H54 (cell line): ENCODE measurements at places on chromosomes 12 and 14.

- DNase-seq = no peak
Measured at GRCh38 chr14:103539056-103539825, 10.2 kb downstream of the TRMT61A start.

- no peak for DNase-seq
Measured at GRCh38 chr12:110311903-110312302, 30.9 kb downstream of the ATP2A2 start.

DNA sequence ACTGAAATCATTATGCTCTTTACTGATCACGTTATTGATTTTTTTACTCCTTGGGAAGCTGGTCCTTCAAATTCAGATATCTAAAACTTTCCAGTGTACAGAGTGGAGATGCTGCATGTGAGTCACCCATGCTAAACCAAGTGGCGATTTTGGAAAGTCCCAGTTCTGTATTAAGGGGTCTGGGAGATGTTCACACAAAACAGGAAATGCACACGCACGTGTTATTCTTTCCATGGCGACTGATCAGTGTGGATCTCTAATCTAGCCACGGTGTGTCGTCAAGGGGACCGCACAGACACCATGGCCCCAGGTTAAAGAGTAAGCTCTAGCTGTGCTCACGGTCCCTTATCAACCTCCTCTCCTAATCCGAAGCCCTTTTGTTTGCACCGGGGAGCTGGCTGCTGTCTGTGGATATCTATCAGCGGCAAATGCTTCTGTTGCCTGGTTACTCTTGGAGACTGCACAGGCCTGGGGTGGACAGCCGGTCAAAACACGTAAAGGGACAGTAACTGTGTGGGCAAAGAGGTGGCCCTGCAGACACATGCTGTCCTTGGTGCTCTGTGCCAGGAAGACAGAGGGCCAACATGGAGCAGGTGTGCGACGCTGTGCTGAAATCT lies 96.6 kb downstream of the RIMBP2 start:
- no peak for DNase-seq

GRCh38 chr14:56172571-56172971 lies 54.4 kb downstream of the PELI2 start:
- no peak for DNase-seq

GRCh38 chr12:77965790-77966189 lies 135.1 kb downstream of the NAV3 start:
- no peak for DNase-seq

- DNase-seq = no peak
Measured at GRCh38 chr14:89042021-89042420, 217.6 kb downstream of the TTC8 start.

DNA sequence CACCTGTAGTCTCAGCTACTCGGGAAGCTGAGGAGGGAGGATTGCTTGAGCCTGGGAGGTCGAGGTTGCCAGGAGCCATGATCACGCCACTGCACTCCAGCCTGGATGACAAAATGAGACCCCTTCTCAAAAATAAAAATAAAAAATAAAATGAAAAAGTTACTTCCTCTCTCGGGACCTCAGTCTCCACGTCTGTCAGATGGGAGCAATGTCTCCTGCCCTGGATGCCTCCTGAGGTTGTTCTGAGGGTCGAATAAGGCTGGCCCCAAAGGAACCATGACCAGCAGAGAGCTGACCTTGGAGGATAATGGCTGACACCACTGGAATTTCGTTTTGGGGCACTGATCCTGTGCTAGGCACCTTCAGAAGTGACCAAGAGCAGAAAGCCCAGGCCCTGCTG lies 13.6 kb upstream of the RCOR1 start:
- DNase-seq = no peak

DNA sequence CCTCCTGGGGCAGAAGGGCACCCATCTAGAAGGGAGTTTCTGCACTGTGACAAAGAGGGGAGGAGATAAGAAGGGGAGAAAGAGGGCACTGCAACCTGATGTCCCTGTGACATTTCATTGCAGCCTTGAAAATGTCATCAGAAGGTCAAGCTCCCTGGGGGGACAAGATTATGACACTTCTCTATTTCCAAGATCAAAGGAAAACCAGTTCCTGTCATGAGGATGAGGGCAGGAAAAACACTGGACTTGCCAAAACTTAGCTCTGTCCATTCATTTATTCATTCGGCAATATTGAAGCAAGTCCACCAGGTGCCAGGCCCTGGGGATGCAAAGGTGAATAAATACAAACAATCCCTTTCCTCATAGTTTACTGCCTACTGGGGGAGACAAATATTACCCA lies 138.4 kb upstream of the CDKN3 start:
- no peak for DNase-seq

DNA sequence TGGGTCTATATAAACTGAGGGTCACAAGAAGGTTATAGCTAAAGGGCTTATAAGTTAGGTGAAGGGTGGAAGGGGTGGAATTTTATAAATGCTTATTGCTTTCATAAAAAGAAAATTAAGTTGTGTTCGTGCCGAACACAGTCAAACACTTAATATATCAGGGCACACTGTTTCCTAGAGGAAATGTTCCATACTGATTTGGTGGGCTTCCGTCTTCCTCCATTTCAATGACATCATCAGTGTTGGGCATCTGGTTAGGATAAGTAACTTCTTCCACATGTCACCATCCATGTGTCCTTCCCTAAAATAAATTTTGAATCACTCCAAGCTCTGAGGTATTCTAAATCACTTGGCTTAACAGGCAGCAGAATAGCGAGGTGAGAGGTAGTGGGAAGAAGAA lies 466.4 kb downstream of the MED13L start:
- no peak for DNase-seq

DNA sequence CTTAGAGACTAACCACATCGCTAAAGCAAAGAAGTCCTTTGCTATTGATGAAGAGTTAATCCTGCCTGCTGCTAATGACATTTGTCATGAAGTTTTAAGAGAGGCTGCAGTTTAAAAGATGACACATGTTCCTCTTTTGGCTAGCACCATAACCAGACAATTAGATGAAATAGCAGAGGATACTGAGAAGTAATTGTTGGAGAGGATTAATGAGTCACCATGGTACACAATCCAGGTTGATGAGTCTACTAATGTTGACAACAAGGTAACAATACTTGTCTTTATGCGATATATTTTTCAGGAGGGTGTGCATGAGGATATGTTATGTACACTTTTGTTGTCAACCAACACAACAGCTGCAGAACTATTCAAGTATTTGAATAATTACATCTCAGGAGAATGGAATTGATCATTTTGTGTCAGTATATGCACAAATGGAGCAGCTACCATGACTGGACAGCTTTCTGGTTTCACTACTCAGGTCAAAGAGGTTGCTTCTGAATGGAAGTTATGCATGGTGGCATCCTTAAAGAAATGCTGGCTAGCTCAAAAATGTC lies 56.7 kb downstream of the LRRIQ1 start:
- no peak for DNase-seq

DNA sequence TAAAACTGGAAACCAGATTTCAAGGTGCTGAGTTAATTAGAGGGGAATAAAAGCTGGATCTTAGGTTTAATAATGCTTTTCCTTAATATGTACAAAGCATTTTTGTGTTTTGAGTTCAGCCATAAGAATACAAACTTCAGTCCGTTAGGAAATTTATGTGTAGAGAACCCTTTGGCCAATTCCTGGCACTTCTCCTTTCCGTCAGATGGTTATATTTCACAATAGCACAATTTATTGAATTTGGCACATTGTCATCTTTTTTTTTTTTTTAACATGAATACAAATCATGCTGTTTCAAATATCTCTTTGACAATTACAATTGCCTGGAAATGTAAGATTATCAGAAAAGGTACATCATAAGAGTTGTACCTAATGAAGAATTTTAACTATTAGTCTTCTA lies 56.2 kb upstream of the DDHD1 start:
- no peak for DNase-seq

DNA sequence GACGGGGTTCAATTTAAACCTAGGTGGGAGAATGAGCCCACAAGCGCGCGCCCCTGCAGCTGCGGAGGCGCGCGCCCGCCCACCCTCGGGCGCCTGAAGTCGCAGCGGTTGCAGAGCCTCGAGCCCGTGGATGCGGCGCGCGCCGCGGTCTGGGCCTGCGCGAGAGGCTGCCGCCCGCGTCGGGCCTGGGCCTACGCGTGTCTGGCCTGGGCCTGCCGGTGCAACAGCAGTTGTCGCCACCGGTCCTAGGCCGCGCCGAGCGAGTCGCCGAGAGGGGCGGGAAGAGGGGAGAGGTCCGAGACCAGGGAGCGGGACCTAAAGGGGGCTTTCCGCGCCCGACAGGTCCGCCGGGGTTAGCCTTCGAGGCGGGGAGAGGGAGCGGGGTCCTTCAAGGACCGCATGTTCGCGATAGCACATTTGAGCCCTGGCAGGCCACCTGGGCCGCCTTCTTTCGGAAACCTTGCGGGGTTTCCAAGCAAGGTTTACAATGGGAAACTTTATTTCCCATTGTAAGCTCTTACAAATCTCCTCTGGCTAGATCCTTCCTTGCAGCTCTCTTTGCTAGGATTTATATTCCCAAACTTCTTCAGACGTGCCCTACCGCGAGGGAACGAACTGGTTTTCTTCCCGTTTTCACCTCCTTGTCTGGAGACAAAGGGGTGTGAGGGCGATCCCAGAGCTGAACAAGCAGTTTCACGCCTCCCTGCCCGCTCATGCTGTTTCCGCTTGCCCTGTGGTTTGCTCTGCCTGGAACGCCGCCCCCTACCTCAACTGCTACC lies 6.8 kb downstream of the SIX6 start:
- no peak for DNase-seq
